Pulmonary artery endothelial cell (primary cell): ENCODE measurements at places on chromosomes 1 and 21. TPM values are rescaled to one million over a fixed set of nuclear protein-coding genes. Genes with fewer than 3 reads are reported as not detected.
A peak's percentile ranks its signal among the peaks of the same experiment; 100 is the strongest.

- DNase-seq, result no peak
These were observed 10.7 kb upstream of the OTUD7B start for GRCh38 chr1:150021191-150021694.

DNA sequence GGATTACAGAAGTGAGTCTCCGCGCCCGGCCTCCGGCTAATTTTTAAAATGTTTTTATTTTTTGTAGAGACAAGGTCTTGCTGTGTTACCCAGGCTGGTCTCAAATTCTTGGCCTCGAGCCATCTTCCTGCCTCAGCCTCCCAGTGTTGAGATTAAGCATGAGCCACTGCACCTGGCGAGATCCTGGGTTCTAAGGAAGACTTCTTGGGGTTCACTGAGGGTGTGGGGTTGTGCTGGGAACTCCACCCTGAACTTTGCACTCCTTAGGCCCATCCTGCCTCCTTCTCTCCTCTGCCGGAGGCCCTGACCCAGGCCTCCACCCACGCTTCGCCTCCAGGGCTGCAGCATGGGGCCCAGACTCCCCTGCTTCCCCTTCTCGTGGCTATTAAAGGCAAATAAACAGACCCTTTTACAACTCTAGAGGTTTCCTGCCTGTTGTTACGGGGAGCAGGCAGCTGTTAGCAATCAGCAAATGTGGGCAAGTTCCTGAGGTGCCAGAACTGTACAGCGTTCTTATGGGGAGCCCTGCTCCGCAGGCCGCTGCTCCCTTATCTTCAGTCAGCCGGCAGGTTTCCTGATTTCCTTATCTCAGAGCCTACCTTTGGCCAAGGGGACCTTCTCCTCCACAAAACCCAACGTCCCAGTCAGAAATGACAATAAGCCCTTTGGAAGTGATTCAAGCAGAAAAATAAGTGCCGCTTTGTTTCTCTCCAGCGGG lies 41.0 kb upstream of the LIN9 start:
- DNase-seq, result no peak

DNA sequence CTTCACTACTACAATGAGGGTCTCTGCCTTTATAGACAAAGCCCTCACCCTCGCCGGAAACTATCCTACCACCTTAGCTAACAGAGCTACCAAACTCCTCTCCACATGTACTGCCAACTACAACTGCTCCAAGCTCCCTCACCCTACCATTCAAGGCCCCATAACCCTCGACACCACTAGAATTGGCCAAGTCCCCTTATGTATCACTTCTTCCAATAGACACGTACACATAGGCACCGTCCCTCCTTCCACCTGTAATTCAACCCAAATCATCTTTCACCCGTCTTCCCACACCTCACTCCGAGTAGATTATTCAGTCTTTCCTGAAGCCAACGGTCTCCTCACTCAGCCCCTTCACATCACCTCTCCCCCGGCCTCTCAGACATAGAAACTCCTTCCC lies 19.7 kb upstream of the CA6 start:
- DNase-seq, result no peak

- DNase-seq, result no peak
These were observed at the start of gene B3GALT2 for GRCh38 chr1:193185901-193186731. B3GALT2 (minus strand) TSS chr1:193186613; CDS start chr1:193181562, 5,051 bp downstream.

The FAM78B gene
- 0.13 and 0.49 TPM in 2 replicates for total RNA-seq

DNA sequence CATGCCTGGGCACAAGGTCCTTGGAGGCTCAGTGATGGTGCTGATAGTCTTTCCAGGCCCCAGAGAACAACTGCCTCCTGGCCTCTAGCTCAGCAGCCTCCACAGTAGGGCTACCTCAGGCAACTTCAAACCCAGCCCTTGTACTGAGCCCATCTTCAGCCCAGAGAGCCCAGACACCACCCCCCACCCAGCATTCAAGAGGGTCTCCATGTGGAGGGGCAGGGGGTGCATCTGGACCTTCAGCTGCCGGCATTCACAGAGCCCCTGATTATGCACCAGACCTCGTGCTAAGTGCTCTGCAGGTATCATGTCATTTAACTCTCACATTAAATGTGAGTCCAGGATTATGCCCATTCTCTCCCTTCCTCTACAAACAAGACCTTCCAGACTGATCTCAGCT lies 197.0 kb upstream of the ZC3H12A start:
- no peak for DNase-seq

DNA sequence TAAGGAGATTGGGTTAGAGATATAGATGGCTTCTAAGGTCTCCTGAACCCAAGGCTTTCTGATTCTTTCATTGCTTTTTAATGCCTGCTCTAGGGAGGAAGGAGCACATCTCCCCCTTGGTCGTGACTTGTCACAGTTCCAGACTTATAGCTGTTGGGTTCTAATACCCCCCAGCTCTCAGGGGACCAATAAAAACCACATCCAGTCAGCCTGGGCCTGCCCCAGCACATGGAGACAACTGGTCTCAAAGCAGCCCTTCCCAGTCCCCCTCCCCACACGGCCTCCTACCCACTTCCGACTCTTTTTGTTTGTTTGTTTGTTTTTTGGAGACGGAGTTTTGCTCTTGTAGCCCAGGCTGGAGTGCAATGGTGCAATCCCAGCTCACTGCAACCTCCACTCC lies 23.3 kb downstream of the QSOX1 start:
- DNase-seq, result no peak

The RAP1GAP gene
- 0.04 and 0.07 TPM in 2 replicates for total RNA-seq

GRCh38 chr1:20660363-20660762 lies 806 bp downstream of the DDOST start:
- DNase-seq, result no peak

- no peak for DNase-seq
These were observed 488.0 kb downstream of the LMO4 start for GRCh38 chr1:87816646-87817045.

The EXO1 gene
- total RNA-seq, result 11.7 and 16.9 TPM in 2 replicates

The SMYD2 gene
- total RNA-seq, result 24.5 and 25.2 TPM in 2 replicates

- no peak for DNase-seq
These were observed 272.9 kb downstream of the RWDD3 start for GRCh38 chr1:95506736-95507414.

DNA sequence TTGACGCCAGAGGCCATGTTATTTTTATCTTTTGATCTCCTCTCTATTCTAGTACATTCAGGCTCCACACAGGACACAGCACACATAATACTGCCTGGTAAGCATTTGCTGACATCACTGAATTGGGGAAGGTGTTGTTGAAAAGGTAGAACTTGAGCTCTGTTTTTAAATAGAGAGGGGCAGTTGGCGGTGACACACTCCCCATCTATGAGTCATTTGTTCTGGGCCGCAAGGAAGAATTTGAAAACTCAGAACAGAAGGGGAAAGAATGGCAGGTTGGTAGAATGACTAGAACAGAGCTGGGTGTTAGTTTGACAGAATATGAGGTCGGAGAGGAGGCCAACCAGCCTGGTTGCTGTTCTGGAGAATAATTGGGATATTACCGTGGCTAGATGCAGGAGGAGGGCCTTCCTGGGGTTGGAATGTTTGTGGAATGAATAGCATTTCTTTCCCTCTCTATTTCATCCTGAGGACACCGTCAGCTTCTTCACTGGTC lies 52.1 kb upstream of the ERRFI1 start:
- no peak for DNase-seq

GRCh38 chr1:223258751-223259198 lies 105.2 kb downstream of the SUSD4 start:
- DNase-seq, result no peak

GRCh38 chr1:64920941-64921589 lies 45.3 kb downstream of the JAK1 start:
- DNase-seq, result peak; percentile 30

DNA sequence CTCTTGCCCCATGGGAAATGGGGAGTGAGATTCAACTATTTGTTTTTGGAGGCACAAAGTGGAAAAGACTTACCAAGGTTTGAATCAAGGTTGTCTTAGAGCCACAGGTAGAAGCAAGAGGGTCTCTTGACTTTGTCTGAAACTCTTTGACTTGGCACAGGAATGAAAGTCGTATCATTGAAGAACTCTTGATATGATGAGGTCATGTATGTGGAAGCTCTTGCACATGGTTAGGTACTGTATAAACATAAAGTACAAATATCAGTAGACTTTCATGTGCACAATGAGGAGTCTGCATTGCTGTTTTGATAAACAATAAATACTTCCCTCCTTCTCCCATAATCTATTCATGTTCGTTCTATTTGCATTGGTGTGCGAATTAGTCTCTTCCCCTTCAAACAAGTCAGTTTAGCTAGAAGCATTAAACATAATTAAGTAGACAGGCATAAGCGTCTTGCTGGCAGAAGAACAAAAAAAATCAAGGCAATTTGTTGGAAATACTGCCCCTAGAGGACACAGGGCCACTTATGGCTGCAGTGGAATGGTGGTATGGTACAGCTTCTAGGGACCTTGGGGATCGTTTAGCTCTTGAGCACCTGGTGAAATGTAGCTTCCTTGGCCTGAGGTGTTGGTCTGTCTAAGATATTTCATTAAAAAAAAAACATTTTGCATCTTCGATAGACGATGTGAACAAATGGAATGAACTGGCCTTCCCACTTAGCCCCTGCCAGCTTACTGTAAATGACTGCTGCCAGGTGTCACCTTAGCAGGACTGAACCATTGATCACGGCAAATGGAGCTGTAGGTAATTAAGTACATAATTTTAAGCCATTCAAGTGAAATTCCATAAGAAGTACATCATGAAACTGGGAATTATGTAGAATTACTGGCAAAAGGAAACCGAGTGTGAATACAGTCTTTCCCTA lies 218.0 kb upstream of the GALNT2 start:
- no peak for DNase-seq

GRCh38 chr21:44972821-44973220 lies 33.0 kb downstream of the SLX9 start:
- no peak for DNase-seq

The FMO5 gene
- 0.53 and 0.73 TPM in 2 replicates for total RNA-seq

- no peak for DNase-seq
These were observed 153.6 kb downstream of the OLFM3 start for GRCh38 chr1:101843160-101843559.

- no peak for DNase-seq
These were observed 17.8 kb upstream of the PGM1 start for GRCh38 chr1:63575340-63575826.

The C1QB gene
- total RNA-seq, result not detected in 2 replicates

The FRRS1 gene
- total RNA-seq, result 1.4 and 3.0 TPM in 2 replicates

- no peak for DNase-seq
These were observed 186.6 kb downstream of the AK5 start for GRCh38 chr1:77468257-77468948.

- DNase-seq, result peak; percentile 5
These were observed 622.4 kb upstream of the PKN2 start for GRCh38 chr1:88061492-88062177.
